Activated CD8-positive, alpha-beta memory T cell treated with anti-CD3 and anti-CD28 coated beads, Interleukin-2, amount 10 ng/mL, durations not matched to agents 7 days and 5 days (primary cell): ENCODE measurements at places on chromosomes 13 and 19. TPM values are rescaled to one million over a fixed set of nuclear protein-coding genes. Genes with fewer than 3 reads are reported as not detected.

DNA sequence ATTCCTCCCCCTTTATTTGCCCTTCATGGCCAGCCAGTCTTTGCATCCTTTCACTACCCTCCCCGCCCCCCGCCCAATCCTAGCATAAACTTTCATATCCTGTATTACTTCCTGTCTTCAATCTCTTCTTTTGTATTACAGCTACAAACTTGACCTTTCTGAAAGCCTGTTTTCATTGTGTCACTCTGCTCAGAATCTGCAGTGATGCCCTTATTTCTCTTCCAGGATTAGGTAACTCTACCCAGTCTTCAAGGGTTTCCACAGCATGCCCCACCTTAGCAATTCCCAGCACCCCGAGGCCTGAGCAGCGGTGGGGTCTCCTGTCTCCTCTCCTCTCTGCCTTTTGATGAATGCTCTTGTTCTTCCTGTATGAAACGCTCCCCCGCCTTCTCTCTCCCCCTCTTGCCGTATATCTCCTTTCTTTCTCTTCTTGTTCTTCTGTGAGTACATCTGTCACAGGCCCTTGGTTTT, 145.6 kb downstream of the SHISA2 start:
- DNase-seq = no peak

The RNF17 gene
- not detected for total RNA-seq

The PRTN3 gene
- not detected for total RNA-seq

DNA sequence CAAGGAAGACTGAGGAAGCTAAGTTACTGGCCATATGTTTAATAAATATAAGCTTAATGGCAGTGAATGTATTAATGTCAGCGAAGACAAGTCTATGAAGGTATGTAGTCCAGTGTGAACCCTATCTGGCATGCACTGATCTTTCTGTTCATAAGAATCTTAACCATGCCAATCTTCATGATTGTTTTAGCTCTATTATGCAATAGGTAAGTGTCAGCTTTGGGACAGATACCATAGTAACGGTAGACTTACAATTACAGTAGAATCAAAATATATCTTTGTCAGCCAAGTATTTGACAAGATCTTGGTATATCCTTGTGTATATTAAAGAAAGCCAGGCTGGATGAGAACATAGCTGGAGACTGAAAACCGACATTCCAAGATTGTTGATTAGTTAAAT, 428.5 kb downstream of the SPRY2 start:
- DNase-seq = no peak

The FSD1 gene
- total RNA-seq = 30.6 TPM

DNA sequence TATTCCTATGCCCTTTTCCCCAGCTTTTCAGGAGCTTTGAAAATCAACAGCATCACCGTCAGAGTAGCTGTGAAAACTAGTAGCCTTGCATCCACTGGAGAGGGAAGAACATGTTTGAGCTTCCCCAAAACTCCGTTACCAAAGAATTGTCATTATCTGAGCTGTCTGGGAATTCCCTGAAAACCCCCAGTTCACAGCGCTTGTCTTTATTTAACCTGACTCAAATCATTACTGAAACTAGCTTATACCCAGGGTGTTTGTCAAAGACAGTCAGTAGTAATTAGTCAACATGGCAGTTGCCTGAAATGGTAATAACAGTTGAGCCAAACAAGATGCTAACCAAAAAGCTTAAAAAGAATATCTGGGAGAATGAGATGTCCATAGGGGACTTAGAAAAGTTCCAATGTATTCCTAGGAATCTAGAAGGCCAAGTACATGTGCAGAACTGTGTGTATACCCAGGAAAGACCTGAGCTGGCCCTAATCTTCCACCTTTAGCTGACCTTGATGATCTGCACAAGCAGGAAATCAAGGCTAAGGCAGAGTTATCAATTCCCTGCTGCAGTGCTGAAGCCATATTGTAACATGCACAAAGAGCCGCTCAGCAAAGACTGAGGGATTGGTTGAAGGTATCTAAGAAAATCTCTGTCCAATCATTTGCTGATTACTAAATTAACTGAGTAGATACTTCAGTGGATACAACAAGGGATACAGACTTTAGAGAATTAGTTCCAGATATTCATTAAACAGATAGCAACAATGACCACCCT, 130.8 kb downstream of the KL start:
- no peak for DNase-seq
